ENCODE measurements at places on chromosomes 1 and 21. TPM values are rescaled to one million over a fixed set of nuclear protein-coding genes. Genes with fewer than 3 reads are reported as not detected.

The CASQ1 gene
- not detected for total RNA-seq

The ITPKB gene
- 15.4 TPM for total RNA-seq

The IFT25 gene
- total RNA-seq = 60.9 TPM

The OR6K3 gene
- total RNA-seq = 6.3 TPM

The RPL22 gene
- 196 TPM for total RNA-seq

The VPS45 gene
- total RNA-seq = 43.6 TPM

The FMO5 gene
- total RNA-seq = 14.0 TPM

The RGSL1 gene
- 1.7 TPM for total RNA-seq

The CCT3 gene
- total RNA-seq = 240 TPM

The FCRL4 gene
- 5.8 TPM for total RNA-seq

The LTN1 gene
- 29.1 TPM for total RNA-seq

The APCS gene
- total RNA-seq = 3.9 TPM

The RHD gene
- not detected for total RNA-seq

The NFASC gene
- 6.0 TPM for total RNA-seq

The BACE2 gene
- 37.3 TPM for total RNA-seq

The ANGPTL3 gene
- total RNA-seq = 16.1 TPM

The PRAMEF17 gene
- 1.9 TPM for total RNA-seq

The ETV3L gene
- total RNA-seq = not detected

The S100A7A gene
- total RNA-seq = 2.9 TPM

The NCMAP gene
- 1.9 TPM for total RNA-seq

The SCP2 gene
- 120 TPM for total RNA-seq

The DTL gene
- 3.6 TPM for total RNA-seq

The CTTNBP2NL gene
- 27.4 TPM for total RNA-seq

The ADGRL2 gene
- total RNA-seq = 21.4 TPM

The FNDC5 gene
- total RNA-seq = 11.3 TPM

The CLCA2 gene
- 11.3 TPM for total RNA-seq

The PLPP3 gene
- 228 TPM for total RNA-seq

The CRB1 gene
- 14.2 TPM for total RNA-seq

The HPDL gene
- total RNA-seq = not detected

The CDA gene
- not detected for total RNA-seq

The ZBTB18 gene
- 6.5 TPM for total RNA-seq

The SLC25A34 gene
- 0.48 TPM for total RNA-seq

The MSH4 gene
- total RNA-seq = 0.24 TPM

The PDZK1IP1 gene
- total RNA-seq = not detected

The THEM5 gene
- total RNA-seq = not detected

The KRTAP19-3 gene
- total RNA-seq = not detected

The PHF13 gene
- 20.9 TPM for total RNA-seq

The SOX13 gene
- total RNA-seq = 7.9 TPM

The ITGB3BP gene
- 35.4 TPM for total RNA-seq

The ATP5PB gene
- total RNA-seq = 169 TPM

The TMEM200B gene
- total RNA-seq = 14.0 TPM

The OR2L5 gene
- total RNA-seq = 3.4 TPM

The FCMR gene
- total RNA-seq = not detected

The DDR2 gene
- total RNA-seq = 69.6 TPM

The WDR64 gene
- total RNA-seq = 1.7 TPM

The JAM2 gene
- 35.9 TPM for total RNA-seq

The PGLYRP3 gene
- not detected for total RNA-seq

The RHOU gene
- 65.7 TPM for total RNA-seq

The SLC1A7 gene
- 2.4 TPM for total RNA-seq

The IFI44 gene
- total RNA-seq = 16.1 TPM

The ZYG11A gene
- total RNA-seq = 0.48 TPM

The XPR1 gene
- 11.6 TPM for total RNA-seq

The POTED gene
- not detected for total RNA-seq

The AKR7A3 gene
- 0.96 TPM for total RNA-seq

The KIF17 gene
- not detected for total RNA-seq

The EPHB2 gene
- 28.9 TPM for total RNA-seq

The KRTAP11-1 gene
- 2.4 TPM for total RNA-seq
